ENCODE measurements at places on chromosomes 11 and 22.

DNA sequence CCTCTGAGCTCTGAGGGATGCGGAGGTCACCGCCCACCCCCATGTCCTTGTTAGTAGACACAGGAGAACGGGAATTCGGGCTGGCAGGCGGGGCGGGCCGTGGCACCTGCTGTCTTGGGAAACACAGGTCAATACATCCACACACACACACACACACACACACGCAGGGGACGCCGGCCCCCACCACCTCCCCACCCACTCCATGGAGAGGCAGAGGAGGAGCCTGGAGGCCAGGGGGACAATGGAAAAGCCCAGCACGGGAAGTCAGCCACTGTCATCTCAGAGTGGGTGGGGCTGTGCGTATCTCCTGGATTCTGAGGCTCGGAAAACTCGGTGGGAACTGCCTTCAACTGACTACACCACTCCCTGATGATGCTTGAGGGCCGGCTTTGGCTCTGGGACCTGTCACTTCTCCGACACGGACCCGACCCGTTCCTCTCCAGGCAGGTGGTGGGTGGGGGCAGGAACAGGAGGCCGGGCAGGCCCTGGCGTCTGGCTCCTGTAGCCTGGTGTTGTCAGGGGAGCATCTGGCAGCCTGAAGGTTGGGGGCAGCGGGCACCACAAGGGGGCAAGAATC lies 18.5 kb upstream of the TMEM184B start:
- DNase-seq = no peak

DNA sequence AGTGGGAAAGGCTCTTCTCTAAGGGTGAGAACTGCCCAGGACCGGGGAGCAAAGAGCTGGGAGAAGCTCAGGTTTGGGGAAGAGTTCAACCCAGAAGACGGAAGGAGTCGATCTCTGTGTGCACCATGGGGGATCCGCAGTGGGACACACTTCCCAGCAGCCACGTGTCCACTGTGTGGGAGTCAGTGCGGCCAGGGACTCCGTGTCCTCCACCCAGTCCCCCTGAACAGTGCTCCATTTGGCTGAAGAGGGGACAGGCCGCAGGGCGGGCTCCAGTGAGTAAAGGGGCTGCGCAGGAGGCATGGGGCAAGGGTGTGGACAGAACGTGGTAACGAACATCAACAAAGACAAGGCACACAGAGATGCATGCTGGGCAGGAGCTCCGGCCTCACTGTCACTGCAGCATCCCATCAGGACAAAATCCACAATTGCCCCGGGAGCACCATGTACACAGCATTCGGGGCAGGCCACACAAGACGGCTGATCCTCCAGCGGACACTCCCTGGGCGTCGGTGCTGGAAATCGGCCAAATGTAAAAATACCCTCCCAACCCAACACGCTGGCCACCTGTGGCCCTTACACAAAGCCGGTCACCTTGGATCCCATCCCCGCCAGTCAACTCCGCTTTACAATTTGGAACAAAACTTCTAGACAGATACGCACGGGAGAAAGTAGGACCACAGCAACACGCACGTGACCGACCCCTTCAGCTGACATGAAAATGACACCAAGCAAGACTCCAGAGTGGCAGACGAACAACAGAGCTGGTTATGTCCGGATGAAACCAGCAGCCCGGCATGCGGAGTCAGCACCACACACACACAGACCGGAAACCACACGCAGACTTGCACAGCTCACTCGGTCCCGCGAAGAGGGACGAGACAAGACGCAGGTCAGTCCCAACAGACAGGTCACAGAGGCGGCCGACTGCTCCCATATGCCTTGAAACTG lies 366.8 kb downstream of the SHANK2 start:
- no peak for DNase-seq

- peak; percentile 18 for DNase-seq
Measured at GRCh38 chr11:1889224-1889930, 2.3 kb downstream of the PRR33 start.

- DNase-seq = no peak
Measured at GRCh38 chr11:134478176-134478575, 66.1 kb upstream of the B3GAT1 start.

Data from stimulated activated CD8-positive, alpha-beta memory T cell treated with anti-CD3 and anti-CD28 coated beads, Interleukin-4, amount 100 ng/mL, for 4 hours (primary cell).